ENCODE measurements at places on chromosomes 13 and 19.

DNA sequence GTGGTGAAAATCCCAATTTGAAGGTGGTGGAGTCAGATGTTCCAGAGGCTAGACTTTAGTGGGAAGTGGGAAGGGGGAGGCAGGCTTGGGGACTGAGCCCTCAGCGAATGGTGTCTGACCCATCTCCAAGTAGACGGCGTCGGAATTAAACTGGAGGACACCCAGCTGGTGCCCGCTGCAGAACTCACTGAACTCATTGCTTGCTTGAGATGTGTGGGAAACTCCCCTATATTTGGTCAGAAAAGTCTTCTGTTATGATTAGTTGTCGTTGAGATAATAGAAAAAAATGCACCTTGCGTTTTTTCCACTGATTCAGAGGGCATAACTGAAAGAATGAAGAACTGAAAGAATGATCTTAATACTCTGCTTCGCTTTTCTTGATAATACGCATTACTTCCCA lies 871 bp upstream of the ZNF583 start:
- no peak for DNase-seq

DNA sequence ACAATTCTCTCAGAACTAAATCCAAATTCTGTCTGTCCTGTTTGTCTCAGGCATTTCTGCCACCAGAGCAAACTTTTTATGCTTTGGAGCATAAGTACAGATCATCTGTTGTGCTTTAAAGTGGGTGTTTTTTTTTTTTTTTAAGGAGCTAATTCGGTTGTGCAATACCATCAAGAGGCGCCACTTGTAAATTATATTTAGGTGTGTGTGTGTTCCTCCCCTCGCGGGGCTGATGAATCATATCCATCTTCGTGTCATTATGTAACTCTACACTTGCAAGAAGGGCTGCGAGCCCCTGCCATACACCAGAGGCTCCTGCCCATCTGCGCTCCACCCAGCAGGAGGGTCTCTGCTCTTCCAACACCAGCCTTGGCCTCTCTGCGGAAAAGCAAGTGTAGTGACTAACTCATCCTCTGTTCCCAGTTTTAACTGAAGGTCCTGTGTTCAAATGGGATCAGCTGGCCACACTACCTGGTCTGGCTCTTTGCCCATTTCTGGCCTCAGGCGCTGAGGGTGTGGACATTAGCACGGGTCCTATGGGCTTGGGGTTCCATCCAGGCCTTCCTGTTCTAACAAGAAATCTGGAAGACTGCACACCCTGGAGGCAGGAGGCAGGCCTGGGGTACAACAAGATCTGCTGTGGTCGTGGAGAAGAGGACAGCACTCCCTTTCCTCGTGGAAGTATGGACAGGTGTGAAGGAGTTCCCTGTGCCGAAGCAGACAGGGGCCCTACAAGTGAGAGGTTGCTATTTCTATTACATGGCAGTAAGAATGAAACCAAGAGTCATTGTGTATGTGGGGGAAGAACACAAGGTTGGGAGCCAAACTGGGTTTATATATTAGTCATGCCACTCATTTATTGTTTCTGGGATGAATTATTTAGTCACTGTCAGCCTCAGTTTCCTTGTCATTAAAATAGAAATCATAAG lies 96.1 kb upstream of the MBNL2 start:
- no peak for DNase-seq

DNA sequence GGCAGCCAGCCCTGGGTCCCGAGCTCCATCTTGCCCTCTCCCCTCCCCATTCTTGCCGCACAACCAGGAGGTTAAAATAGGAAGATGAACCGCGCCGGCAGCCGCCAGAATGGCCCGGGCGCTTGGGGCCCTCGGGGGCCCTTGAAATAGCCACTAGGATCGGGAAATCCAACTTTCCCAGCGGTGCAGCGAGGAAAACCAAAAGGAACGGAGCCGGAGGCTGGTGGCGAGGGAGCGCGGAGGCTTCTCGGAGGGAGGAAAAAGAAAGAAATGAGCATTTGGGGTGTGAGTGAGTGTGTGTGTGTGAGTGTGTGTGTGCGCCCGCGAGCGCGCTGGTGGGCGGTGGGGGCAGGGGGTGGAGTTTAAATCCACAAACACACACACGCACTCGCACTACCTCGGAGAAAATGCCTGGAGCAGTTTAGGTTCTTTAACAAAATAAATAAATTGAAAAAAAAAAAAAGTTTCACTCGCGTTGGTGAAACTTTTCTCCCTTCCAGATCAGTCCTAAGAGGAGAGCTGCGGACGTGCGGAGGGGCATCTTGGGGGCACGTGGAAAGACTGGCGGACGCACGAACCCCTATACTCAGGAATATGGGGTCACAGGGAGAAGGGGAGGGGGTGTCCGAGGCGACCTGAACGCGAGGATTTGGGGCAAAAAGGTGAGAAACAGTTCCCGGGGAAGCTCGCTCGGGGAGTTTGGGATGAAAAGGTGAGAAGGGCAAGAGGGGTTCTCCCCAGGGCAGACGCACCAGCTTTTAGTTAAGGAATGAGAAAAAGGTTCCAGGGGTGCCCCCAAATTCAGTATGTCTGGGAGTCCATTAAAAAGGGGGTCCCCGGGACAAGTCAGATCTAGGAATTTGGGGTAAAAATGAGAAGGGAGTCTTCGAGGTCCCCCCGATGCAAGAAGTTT lies 1.3 kb downstream of the RFX2 start:
- no peak for DNase-seq

- DNase-seq = no peak
Measured at GRCh38 chr13:45433381-45433790, 15.2 kb upstream of the SLC25A30 start.

- no peak for DNase-seq
Measured at GRCh38 chr19:35512831-35513627, 420 bp downstream of the DMKN start.
